ENCODE measurements at places on chromosomes 16 and 17.

DNA sequence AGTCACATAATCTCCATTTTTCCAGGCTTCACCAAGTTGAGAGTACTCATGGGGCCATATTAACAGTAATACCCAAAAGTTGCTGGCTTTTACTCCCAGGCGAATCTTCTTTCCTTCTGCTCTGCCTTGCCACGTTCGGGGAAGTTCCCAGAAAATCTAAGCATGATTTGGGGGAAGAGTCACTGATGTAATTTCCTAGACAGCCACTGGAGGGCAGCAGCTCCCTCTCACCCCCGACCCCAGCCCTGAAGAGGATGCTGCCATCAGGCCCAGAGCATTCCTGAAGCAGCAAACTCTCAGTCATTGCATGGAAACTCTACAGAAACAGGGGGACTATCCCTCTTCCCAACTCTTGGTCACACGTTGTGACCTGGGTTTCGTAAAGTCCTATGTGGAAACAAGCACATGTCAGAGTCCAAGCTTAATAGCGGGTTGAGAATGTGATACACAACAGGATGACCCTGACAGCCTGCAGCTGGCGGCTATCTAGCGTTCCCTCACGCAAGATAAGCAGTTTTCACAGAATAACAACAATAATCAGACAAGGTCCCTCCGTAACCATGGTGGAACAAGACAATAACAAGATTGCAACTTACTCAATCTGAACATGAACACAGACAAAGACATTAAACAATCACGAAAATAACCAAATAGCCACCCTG is 43.8 kb upstream of the DHX40 start:
- peak; percentile 63 for DNase-seq

DNA sequence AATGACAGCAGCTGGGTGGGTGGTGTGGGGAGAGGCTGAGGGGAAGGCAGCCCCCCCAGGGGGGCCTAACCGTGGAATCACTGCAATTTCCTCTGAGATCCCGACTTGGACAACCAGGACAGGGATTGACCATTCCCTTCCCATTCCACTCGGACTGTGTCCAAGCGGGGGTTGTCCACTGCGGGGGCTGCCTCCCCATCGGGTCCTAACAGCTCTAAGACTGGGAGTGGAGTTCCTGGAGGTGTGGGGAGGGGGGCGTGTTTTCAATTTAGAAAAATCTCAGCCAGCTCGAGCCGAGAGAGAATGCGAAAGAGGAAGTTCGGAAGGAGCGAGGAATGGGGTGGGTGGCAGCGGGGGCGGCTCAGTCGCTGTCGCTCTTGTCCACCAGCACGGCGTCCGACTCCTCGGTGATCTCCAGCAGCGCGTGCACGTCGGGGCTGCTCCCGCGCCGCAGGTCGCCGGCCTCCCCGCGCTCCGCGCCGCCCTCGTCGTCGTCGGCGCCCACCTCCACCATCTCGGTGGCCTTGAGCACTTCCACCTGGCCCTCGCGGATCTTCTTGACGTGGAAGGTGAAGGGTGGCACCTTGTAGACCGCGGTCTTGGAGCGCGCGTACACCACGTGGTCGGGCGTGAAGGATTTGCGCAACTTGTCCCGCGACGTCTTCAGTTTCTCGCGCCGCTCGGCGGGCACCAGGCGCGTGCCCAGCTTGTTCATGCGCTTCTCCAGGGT is 16.2 kb upstream of the STAT3 start:
- DNase-seq: no peak

GRCh38 chr16:48394355-48394703 is 9.1 kb upstream of the SIAH1 start:
- DNase-seq: no peak

- DNase-seq: no peak
Measured at GRCh38 chr16:4318451-4318910, 2.6 kb downstream of the GLIS2 start.

- no peak for DNase-seq
Measured at GRCh38 chr16:1182316-1182671, 29.4 kb downstream of the CACNA1H start.
